ENCODE measurements at places on chromosomes 7 and 10.
A peak's percentile ranks its signal among the peaks of the same experiment; 100 is the strongest.

- no peak for DNase-seq
Measured at GRCh38 chr10:124521429-124521871, 59.8 kb downstream of the LHPP start.

- DNase-seq: no peak
Measured at GRCh38 chr7:121608785-121609184, 212.7 kb upstream of the FAM3C start.

DNA sequence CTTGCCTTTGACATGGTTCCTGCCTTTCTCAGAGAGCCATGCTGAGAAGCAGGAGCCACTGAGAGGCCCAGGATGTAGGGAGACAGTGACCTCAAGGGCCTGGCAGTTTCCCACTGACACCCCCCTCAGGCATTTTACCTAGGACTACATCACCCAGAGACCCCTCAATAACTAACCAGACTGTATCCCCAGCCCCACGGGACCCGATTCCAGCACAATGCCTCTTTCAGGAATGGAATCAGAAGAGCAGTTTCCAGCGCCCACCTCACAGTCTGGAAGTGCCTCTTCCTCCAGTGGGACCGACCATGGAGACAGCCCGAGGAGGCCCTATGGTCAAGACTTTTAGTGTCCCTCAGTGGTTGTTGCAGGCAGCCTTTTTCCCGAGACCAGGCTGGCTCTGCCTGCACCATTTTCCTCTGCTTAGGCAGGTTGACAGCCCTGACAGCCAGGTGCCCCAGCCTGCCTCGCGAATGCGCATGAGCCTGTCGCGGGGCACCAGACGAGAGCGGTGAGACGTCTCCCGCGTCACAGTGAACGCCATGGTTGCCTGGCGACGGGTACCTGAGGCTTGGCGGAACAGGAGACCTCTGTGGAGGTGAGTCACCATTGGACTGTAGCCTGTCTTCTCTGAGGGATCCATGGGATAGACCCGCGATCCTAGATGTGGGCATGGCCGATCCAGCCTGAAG, 28.4 kb upstream of the ZNF273 start:
- DNase-seq: no peak

GRCh38 chr10:55233090-55233489, 432.1 kb upstream of the PCDH15 start:
- DNase-seq: no peak

GRCh38 chr10:10130686-10131085, 887.0 kb upstream of the CELF2 start:
- DNase-seq: no peak

GRCh38 chr10:102133373-102134195, 744 bp downstream of the PPRC1 start:
- peak; percentile 57 for DNase-seq

DNA sequence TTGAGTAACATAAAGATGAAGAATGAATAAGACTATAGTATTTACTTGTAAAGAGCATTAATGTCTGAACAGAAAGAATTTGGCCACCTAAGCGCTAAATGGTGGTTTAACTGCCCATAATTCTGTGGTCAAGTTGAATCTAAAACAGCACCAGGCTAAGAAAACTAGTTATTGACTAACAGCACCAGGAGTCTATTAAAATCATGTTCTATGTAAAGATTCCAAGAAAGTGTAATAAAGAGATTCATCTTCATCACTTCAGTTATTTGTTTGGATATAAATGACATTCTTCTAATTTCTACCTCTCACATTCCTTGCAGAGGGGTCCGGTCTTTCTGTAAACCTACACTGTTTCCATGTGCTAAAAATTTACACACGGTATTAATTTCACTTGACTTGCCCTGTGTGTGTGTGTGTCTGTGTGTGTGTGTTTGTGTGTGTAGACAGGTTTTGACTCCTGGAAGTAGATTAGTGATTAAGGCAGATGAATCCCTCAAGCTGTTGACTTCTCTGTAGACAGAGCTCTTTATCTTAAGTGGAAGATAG, 84.4 kb downstream of the KLF6 start:
- DNase-seq: no peak

DNA sequence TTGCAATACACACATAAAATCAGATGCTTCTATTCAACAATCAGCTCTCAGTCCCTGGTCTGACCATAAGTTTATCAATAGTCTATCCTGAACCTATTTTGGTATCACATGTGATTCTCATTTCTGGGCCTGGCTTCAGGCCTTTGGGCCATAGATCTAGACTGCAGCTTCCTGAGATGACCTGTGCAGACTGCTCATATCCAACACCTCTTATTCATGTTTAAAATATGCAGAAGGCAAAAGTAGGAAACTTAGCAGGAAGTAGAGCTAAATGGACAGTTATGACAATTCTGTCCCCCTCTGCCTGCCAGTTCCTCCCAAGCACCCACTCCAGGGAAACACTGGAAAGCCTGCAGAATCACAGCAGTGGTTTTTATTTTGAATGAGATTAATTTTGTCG, 53.3 kb downstream of the C7orf25 start:
- no peak for DNase-seq

DNA sequence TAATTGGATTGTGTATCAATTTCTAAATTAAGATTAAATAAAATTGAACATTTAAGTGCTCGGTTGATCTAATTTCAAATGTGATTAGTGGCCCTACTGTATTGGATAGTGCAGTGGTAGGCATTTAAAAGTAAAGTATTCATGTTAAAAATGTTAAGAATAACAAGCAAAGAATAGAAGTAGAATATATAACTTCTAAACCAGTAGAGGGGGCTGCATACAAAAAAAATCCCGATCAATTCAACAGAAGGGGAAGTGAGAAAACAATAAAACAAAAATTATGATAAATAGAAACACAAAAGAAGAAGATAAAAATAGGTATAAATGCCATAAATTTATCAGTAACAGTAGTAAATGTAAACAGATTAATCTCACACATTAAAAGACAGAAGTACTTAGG, 24.9 kb upstream of the WDFY4 start:
- DNase-seq: no peak

GRCh38 chr10:17023386-17024298, 106.0 kb downstream of the CUBN start:
- peak; percentile 23 for DNase-seq

- no peak for DNase-seq
Measured at GRCh38 chr10:48517911-48518811, 86.7 kb downstream of the ARHGAP22 start.

GRCh38 chr7:22771872-22772228, 44.9 kb downstream of the IL6 start:
- no peak for DNase-seq

DNA sequence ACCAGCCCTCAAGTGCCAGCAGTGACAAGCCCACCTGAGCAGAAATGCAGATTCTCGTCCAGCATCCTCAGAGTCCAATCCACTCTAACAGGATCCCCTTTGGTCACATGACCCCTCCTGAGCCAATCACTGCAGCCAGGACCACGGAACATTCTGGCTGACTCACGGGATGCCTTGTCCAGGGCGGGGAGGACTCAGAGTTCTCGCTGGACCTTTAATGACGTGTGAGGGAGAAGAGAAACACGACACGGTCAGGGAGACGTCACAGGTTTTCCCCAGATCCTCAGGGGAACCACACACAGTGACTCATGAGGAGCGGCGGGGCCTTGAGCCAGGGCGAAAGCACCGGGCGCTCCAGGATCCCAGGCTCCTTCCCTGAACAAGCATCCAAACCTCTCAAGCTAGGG, 155.7 kb downstream of the PTPRN2 start:
- no peak for DNase-seq

GRCh38 chr10:110239892-110240291, 32.5 kb downstream of the MXI1 start:
- no peak for DNase-seq

GRCh38 chr10:76089556-76090180, 658.2 kb downstream of the LRMDA start:
- no peak for DNase-seq

GRCh38 chr10:71344993-71345480, 26.0 kb downstream of the SLC29A3 start:
- no peak for DNase-seq

GRCh38 chr10:89029785-89030437, 39.3 kb downstream of the FAS start:
- peak; percentile 11 for DNase-seq

GRCh38 chr7:29924006-29924405, 65.6 kb downstream of the SCRN1 start:
- DNase-seq: no peak

DNA sequence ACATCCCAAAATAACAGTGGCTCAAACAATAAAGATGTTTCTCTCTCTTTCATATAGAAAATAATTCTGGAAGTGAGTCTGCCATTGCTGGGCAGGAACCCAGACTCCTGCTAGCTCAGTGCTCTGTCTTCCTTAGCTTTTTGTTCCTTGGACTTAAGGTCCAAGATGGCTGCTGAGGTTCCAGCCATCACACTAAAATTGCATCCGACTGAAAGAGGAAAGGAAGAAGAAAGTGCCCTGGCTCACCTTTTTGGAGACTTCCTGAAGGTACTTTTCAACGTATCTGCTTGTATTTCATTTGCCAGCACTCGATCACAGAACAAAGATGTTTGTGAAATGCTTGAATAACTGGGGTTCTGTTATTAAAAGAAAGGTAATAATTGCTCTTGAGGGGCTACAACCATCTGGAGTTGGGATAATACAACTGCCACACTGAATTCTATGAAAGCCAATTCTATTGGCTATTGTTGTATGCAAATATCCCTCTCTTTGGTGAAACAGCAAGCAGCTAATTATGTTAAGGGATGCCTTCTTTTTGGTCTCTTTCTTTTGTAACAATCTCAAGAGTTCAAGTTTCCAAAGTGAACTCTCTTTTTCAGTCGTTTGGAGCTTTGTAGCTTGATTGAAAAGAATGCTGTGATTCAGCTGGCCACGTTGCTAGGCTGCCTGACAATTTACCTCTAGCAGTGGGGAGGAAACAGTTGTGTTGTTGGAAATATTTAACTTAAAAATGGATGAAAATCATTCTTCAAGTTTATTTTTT, 83.9 kb downstream of the BAMBI start:
- no peak for DNase-seq

DNA sequence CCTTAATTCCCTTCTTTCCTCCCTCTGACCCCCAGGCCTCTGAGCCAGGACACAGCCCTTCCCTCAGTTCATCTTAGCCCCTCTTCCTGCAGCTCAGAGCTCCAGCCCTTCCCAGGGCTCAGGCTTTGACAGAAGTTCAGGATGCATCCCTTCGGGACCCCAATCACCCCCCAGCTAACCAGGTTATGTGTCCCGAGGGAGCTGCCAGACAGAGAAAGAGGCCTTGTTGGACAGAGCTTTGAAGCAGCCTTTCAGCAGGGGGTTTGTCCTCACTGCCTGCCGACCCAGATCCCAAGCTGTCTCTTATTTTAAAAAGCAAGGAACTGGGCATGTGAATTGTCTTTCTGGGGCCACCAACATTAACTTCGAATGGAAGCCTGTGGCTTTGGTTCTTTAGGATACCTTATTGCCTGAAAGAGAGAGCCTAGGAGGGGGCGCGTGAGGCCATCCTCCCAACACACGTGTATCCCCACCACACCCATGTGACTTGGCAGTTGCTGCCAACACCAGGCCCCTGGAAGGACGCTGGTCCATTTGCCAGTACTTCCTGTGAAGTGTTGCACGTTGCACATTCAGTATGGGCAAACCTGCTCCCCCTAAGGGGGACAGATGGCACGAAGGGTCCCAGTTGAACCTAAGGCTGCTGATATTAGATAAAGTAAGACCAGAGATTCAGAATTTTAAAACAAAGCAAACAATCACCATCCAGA, 858 bp downstream of the CCDC136 start:
- DNase-seq: no peak

- no peak for DNase-seq
Measured at GRCh38 chr10:51176976-51177695, 102.8 kb downstream of the PRKG1 start.

GRCh38 chr10:59700709-59701108, 8.9 kb downstream of the SLC16A9 start:
- DNase-seq: no peak

DNA sequence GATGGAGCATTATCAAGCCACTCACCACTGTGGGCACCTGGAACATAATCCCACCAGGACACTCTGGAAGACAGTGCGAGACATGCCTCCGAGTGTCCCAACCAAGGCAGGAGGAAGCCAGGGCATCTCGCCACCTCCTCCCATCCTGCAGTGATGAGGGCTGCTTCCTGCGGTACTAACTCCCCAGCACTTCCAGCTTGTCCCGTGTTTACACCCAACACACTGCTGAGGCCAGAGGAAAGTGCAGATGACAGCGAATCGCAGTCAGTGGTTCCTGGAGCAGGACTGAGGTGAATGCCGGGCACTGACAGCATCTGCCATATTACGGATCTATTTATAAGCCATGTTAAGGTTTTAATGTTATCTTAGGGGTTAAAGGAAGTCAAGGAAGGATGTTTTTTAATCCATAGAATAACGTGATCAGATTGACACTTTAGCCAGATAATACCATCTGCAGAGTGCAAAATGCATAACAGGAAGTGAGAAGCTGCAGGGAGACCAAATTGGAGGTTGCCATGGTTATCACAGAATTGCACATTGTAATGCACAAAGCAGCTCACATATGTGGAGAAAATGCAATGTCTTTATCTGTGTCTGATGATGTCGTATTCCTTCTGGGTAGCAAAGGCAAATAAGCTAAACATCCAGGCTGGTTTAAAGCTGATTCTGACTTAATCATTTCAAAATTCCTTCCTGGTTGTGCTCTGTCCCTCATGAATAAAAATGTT, 314.1 kb upstream of the C7orf33 start:
- no peak for DNase-seq

- no peak for DNase-seq
Measured at GRCh38 chr10:130742941-130743675, 568.4 kb downstream of the TCERG1L start.

DNA sequence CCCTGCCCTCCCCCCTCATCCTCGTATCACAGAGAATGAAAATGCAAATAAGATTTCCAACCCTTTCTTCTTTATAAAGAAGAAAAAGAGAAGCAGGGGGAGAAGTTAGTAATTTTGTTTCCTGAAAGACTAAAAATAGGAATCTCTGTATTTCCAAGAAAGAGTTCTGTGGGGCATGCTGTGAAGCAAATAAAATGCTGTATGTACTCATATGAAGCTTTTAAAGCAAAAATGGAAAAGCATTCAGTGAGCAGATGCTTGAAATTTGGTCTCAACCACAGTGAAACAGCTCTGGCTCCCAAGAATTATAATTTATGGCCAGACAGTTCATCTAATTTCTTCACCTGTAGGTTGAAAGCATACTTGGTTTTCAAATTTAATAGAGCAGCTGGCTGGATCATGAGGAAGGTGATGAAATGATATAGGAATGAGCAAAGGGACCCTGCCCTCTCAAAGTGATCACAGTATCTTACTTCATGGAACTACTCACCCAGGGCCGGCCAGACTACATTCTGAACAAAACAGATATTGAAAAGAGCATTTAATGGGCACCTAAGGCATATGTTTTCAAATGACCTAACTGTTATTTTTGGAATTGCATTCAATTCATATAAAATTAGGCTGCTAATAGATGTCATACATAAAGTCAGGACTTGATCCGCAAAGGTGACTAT, 31.4 kb downstream of the SVIL start:
- DNase-seq: no peak

Data from GM12891 (cell line).